ENCODE measurements at places on chromosomes 2 and 18.

- DNase-seq = no peak
Measured at GRCh38 chr2:6417050-6417449, 448.7 kb downstream of the CMPK2 start.

GRCh38 chr18:44730803-44731529 lies 50.3 kb downstream of the SETBP1 start:
- DNase-seq = no peak

DNA sequence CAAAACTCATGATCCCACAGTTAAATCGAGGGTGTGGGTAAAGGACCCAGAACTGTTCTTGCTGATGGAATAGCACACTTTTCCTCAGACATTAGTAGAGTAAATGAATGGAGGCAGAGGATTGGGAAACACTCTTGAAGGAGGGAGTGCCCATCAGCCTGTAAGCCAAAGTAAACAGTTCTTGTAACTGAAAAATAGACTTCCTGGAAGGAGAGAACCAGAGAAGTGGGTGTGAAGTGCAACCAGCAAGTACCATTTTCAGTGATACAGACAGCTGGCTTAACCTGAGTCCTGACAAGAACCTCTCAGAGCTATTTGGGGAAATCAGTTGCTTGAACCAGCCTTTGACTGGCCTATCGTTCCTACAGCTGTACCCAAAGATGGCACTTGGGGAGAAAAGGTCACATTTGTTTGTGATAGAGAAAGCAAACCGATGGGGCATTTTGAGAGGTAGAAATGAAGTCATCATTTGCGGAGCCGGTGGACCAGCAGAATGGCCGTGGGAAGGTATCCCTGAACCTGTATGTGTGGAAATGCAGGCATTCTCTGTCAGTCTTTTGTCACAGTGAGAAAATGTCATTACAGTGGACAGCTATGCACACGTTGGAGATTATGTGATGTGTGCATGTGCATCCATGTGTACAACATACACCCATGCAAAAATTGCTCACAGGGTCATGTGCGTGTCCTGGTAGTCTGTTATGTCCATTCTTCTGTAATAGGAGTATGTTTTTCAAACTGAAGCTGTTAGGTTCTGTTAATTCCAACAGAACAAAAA lies 17.8 kb downstream of the CRIM1 start:
- no peak for DNase-seq

GRCh38 chr2:148719941-148720436 lies 75.4 kb downstream of the EPC2 start:
- DNase-seq = no peak

GRCh38 chr2:184654945-184655344 lies 56.6 kb downstream of the ZNF804A start:
- DNase-seq = no peak

DNA sequence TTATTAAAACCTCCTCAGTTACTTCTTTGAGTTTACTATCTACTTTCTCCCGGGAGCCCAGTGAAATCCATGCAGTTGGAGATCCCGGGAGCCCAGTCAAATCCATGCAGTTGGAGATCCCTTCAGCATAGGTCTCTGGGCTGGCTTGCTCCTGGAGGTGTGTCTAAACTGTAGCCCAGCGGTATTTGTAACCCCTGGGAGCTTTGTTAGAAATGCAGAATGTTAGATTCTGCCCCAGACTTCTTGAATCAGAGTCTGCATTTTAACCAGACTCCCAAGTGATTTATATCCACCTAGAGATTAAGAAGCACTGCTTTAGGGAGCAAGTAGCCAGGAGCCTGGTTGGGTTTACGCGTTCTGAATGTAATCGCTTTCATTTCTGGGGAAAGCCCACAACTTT lies 54.5 kb downstream of the ARHGAP28 start:
- DNase-seq = no peak

DNA sequence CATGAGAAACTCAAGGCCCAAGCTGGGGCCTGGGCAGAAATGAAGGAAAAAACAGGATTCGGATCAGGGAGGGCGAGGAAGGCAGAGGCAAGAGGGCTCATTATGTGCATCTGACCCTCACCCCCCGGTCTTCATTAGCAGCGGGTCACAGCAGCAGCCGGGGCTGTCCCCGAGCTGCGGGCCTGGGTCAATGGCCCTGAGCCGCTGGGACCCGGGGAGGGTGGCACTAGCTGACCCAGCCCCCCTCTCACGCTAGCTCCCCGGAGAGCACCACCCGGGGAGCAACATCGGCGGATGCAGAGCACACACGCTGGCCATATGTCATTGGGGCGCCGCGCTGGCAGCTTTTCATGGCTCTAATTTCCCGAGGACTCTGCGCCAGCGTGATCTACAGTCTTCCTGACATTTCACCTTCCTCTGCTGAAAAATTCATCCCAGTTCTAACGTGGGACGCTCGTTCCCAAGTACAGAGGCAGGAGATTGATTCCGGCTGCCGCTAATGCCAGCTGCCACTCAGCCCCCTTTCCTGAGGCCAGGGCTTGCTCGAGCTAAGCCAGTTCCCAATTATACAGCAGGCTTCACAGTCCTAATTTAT lies 63.7 kb downstream of the EIPR1 start:
- no peak for DNase-seq

DNA sequence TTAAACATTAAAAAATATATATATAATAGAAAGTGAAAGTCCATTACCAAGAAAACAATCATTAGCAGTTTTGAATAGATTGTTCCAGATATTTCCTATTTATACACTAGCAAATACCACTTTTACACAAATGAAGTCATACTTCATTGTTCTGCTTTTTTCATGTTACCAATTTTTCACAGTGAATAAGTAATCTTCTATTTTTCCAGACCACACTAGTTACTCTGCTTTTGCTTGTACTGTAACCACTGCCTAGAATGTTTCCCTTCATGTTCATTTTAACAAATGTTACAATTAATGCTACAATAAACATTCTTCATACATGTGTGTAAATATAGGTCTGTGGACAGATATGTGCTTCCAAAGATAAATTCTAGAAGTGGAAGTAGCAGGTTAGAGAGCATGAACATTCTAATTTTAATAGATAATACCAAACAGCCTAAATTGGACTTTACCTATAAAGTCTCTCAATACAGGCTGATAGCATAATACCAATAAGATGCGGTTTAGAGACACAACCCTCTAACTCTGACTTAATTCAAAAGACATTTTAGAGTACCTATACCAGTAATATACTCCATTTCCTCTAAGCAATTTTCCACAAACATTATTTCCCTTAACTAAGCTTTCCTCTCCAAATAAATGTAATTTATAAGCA lies 17.0 kb downstream of the ITSN2 start:
- no peak for DNase-seq

DNA sequence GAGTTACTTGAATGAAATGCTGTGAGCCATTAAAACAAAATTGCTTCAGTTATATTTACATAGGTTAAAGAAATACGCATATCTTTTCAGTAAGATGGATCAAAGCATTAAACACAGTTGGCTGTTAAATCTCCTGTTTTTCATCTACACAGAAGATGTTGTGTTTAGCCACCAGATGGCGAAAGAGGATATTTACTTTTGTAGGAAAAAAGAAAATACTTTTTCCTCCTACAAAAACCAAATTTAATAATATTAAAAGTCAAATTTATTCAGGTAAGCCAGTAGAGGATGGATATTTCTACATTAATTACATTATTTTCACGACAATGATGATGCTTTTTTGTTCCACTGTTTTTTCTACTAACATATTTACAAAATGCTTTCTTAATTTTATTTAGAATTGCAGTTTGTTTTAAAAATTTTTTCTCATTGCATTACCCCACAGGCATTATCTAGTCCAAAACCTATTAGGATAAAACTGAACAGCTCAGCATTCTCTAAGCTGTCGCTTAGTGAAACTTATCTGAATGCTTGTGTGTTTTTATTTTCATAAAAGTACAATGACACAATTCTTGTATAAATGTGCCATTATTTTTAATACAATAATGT lies 173.7 kb downstream of the ASXL3 start:
- DNase-seq = no peak

- DNase-seq = no peak
Measured at GRCh38 chr2:121490584-121491133, 40.0 kb upstream of the RNU4ATAC start.

DNA sequence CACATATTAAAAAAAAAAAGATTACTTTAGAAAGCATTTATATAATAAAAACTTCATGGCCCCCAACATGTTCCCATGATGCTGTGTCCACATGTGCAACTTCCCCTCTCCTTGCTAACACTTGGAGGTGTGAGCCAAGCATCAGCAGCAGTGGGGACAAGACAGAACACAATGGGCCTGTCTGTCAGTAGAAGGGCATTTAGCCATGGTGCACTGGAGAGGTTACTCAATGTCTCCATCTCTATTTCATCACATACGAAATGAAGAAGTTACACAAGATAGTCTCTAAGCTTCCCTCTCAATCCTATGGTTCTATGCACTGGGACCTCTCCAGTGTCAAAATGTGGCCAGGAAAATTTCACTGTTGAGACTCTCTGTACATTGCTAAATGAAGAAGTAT lies 2.5 kb downstream of the VIT start:
- no peak for DNase-seq

GRCh38 chr2:233446606-233447305 lies 92.5 kb downstream of the DGKD start:
- DNase-seq = no peak

DNA sequence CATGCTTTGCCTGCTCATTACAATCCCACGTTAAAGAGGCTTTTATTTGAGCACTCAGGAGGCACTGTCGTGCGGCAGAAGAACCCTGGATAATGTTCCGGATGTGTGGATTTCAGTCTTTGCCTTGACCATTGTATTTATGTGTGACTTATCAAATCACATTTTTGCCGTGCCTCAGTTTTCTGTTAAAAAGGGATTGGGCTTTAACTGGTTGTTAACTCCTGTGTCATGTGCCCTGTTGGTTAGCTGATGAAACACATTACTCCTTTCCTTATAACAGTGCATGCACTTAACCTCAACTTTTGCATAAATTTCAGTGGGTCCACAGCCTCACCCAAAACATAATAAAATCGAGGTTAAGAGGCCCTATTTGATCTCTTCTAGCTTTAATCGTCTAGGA lies 52.7 kb downstream of the NAB1 start:
- no peak for DNase-seq

DNA sequence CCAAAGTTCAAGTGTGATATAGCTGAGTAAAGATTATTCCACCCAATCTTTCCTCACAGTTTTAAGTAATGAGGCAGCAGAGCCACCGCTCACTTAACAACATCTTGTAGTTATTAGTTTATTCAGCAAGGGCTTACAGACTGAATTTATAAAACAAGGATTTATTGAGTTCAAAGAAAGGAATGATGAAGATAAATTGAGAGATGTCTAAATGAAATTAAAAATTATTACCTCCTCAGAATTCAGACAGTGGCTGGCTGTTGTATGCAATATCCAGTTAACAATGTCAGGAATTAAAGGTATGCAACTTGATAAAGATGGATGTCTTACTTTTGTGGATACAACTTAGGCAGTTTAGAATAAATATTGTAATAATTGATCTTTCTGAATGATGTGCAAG lies 927.3 kb upstream of the CDH2 start:
- DNase-seq = no peak

DNA sequence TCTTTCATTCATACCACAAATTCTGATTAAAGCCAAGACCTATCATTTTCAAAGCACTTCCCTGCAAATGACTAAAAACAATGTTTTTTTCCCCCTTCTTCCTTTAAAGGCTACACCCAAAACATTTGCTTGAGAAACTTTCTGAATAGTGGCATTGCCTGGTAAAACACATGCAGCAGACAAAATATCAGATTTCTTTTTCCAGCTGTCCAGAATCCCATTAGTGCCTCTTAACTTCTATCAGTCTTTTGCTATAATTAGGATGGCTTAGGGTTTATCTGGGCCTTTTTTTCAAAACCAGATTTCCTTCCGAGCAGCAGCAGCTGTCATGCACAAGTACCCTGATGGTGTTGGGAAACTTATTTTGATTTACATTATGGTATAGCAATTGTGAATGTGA lies 50.6 kb downstream of the ALPK2 start:
- no peak for DNase-seq

DNA sequence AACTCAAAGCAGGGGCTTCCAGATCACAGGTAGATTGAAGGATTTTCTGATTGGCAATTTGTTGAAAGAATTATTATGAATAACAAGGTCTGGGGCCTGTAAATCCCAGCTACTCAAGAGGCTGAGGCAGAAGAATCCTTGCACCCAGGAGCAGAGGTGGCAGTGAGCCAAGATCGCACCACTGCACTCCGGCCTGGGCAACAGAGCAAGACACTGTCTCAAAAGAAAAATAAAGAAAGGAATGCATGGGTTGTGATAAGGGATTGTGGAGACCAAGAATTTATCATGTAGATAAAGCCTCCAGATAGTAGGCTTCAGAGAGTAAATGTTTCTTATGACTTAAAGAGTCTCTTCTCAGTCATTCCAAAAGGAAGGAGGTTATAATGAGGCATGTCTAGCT lies 35.8 kb upstream of the DYNAP start:
- DNase-seq = no peak

- no peak for DNase-seq
Measured at GRCh38 chr2:140526575-140526974, 1604.2 kb downstream of the LRP1B start.

- no peak for DNase-seq
Measured at GRCh38 chr2:22897428-22897827, 487.6 kb upstream of the KLHL29 start.

DNA sequence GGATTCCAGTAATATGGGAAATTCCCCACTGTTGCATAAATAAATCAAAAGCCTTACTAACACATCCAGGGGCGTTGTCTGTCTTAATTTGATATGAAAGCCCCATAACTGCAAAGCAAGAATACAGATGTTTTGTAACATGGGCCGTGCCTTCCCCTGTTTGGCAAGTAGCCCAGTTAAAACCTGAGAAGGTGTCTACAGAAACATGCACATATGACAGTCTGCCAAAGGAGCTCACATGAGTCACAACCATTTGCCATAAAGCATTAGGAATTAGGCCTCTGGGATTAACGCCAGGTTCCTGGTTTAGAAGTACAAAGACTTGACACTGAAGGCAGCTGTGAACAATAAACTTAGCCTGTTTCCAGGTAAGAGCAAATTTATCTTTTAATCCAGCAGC lies 43.1 kb upstream of the LONRF2 start:
- DNase-seq = no peak

DNA sequence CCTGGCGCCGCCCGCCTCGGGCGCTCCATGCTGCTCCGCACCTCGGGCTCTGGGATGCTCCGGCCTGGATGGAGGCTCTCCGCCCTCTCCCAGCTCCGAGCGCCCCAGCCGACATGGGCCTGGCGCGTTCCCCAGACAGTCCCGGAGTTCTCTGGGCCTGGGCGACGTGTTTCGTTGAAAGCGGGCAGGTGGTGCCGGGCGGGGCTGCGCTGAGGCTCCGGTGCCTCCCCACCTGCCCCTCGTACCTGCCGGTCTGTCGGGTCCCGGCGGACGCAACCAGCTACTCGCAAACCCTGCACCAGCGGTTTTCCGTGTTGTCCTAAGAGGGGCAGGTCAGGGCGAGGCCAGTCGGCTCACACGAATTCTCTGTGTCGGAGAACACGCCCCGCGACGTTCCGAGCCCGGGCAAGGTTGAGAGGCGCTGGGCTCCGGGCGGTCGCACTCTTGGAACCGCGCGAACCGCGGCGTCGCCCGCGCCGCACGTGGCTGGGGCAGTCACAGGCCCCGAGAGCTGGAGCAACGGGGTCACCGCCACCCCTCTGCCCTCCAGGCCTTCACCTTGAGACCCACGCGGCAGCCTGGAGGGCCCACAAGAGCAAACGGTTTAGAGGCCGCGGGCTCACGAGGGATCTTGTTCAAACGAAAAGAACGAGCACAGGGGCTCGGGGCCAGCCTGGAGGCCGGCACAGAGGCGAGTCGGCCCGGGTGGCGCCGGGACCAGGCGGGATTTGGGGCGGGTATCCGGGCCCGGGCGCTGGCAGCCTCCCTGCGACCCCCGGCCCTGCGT lies 4.2 kb upstream of the SIX2 start:
- no peak for DNase-seq

Measured in stimulated activated CD4-positive, alpha-beta T cell treated with anti-CD3 and anti-CD28 coated beads, Interleukin-2, amount 100 ng/mL, for 24 hours (primary cell).